Stromal cell of bone marrow (primary cell): ENCODE measurements at places on chromosomes 6 and 20.

DNA sequence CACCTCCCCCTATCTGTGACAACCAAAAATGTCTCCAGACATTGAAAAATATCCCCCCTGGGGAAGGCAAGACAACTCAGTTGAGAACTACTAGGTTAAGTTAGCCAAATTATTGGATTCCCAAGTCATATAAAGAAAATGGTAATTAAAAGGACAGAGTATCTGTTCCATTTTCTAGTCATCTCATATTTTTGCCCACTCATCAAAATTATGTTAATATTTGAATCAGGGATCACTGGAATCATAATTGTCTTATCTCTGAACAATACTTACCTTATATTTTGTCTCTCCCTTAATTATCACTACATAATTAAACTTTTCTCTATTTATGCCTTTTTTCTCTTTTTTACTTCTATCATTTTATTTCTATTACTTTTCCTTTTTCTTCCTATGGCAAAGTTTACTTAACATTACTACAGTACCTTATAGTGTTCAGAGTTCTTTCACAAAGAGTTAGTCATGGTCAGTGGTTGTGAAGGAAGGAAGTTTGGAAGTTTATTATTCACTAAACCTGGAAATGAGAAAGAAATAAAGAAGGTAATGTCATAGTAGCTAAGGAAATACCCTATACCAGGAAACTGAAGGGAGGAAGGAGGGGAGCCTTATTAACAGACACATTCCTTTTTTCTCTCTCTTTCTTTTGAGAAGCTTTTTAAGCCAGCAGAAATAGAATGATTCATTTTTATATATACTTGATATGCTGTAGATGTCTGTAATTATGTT lies 332.9 kb downstream of the COL12A1 start:
- no peak for DNase-seq

GRCh38 chr6:31401403-31401802 lies 2.0 kb upstream of the MICA start:
- peak; percentile 62 for DNase-seq

- no peak for DNase-seq
Measured at GRCh38 chr6:35730745-35731413, 6.0 kb upstream of the ARMC12 start.

DNA sequence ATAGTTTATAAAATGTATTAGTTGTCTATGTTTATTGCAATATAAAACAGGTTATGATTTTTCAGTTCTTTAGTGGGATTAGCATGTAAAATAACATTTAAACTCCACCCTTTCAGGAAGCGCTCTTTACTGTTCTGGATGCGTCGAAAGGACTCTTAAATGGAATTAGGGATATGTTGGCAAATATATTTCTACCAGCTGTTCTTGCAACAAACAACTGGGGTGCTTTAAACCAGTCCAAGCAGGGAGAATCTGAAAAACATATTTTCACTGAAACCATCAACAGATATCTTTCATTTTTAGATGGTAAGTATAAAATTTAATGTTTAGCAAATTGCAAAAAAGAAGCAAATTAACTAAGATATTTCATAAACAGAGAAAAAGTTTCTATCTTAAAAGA lies 21.8 kb downstream of the DNAH8 start:
- no peak for DNase-seq

DNA sequence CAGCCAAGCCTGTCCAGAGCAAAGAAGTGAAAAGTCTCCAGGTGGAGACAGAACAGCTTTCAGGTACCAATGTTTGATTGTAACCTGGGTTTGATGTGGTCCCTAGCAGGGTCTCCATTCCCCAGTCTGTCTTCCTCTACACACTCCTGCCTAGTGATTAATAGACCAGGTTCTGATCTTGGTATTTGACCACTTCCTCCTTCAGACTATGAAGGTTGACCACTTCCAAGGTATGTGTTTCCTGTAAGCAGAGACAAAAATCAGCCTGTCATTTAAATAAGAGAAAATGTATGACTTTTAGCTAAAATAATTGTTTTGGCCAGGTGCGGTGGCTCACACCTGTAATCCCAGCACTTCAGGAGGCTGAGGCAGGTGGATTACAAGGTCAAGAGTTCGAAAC lies 41.8 kb upstream of the TOP1 start:
- no peak for DNase-seq

DNA sequence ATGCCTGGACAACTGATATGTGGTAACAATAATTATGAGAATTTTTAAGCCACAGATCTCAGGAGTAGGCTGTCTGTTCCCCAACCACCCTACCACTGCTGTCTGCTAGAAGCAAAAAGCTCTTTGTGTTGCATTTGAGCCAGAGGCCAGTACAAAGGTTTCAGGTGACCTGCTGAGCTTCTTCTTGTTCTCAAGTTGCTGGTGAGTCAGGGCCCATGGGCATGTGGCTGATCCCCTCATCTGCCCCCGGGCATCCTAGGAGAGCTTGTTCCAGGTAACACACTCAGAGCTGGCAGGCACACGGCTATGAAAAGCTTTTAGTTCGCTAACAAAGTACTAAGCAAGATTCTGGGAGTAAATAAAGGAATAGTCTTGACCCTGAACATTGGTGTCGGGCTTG lies 285.3 kb downstream of the CDC5L start:
- no peak for DNase-seq

GRCh38 chr20:19025430-19026120 lies 186.9 kb upstream of the SLC24A3 start:
- no peak for DNase-seq

GRCh38 chr6:142694054-142694453 lies 250.9 kb downstream of the HIVEP2 start:
- DNase-seq = peak; percentile 33

- no peak for DNase-seq
Measured at GRCh38 chr20:32357375-32357868, 709 bp upstream of the ASXL1 start.

DNA sequence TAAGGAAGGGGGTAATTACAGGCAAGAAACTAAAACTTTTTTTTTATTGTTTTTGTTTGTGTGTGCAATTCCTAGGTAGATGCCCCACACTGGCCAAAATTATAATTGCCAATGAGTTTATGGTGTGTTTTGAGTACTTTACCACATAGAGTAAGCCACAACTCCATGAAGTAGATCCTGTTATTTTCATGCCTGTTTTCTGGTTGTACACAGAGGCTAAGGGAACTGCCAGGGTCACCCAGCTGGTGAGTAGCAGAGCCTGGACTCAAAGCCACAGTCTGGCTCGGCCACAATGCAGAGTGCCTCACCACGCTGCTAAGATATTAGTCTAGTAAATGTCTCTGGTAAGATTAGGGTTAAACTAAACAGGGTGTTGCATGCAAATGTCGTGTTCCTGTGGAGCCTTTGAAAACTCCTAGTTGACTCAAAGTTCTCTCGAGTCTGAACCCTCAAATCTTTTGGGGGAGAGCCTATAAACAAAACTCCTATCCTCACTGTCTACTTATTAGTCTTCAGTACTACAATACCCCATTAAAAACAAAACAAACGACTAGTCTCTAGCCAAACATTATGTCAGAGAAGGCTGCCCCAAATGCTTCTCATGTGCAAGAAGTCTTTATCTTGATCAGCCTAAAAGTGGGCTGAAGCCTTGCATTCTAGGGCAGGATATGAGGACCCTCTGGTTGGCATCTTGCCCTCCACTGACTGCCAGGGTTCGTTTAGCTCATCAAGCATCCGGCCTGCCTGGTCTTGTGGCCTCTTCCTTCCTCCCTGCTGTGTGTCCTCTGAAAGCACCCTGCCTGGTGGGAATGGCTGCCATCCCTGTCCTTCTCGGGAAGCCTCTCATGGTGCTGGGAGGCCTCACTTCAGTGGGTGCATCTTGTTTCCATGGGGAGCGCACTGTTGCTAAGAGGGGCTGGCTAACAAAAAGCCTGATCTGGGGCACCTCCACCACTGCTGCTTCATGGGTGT lies 4.2 kb downstream of the DUSP22 start:
- DNase-seq = no peak

GRCh38 chr20:64254156-64254555 lies 1.4 kb upstream of the PCMTD2 start:
- DNase-seq = no peak

GRCh38 chr6:149881066-149881766 lies 16.7 kb downstream of the RAET1E start:
- DNase-seq = no peak

DNA sequence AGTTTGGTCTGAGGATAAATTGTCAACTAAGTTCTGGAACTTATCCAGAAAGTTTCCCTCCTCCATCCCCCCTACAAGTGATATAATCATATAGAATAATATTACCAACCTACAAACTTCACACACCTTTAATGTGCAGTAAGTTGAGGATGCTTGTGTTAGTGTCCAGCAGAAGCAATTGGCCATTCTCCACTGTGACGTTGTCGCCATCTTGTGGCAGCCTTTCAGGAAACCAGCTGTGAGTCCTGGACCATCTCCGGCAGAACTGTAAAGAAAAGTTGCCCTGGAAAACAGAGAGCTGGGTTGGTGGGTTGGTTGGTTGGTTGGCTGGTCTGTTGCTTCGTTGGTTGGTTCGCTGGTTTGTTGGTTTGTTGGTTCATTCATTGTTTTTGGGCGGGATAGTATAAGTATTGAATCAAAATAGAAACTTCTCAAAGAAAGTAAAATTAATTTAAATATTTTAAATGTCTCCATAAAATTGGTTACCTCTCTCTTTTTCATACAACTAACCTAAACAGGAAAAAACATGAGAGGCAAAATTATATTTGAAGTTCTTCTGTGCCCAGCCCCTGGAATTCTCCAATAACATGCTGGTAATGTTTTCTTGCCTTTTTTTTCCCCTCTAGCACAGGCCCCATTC lies 127.5 kb downstream of the PKHD1 start:
- peak; percentile 20 for DNase-seq

GRCh38 chr6:114058435-114058834 lies 87.5 kb upstream of the HDAC2 start:
- DNase-seq = no peak

DNA sequence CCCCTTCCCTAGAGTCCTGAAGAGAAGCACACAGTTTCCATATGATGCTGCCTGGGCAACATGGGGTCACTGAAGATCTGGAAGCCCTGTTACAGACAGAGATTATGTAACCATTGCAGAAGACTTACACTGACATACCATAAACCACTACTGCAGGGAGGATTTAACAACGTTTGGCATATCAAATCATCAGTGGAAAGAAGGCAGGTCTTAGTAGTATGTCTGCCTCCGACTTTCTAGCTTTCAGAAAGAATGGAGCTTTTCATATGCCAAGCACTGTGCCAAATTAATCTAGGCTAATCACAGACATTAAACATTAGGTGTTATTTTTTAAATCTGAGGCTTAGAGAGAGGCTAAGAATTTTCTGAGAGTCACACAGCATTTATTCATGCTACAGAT lies 144.3 kb downstream of the ADGRB3 start:
- DNase-seq = no peak

DNA sequence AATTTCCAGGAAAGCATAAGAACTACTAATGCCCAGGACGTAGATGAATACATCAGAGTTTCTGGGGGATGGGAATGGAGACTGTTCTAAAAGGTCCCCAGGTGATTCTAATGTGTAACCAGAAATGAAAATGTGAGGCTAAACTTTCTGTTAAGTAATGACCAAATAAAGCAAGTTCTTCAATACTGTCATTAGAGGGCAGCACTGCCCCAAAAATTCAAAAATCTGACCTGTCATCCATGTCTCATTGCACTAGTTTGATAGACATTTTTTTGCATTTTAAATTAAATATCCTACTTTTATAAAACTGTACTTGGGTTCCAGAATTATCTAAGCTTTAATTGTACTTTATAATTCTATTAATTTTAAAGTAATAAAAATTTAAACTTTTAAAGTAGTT lies 94.9 kb downstream of the RFX6 start:
- peak; percentile 23 for DNase-seq

DNA sequence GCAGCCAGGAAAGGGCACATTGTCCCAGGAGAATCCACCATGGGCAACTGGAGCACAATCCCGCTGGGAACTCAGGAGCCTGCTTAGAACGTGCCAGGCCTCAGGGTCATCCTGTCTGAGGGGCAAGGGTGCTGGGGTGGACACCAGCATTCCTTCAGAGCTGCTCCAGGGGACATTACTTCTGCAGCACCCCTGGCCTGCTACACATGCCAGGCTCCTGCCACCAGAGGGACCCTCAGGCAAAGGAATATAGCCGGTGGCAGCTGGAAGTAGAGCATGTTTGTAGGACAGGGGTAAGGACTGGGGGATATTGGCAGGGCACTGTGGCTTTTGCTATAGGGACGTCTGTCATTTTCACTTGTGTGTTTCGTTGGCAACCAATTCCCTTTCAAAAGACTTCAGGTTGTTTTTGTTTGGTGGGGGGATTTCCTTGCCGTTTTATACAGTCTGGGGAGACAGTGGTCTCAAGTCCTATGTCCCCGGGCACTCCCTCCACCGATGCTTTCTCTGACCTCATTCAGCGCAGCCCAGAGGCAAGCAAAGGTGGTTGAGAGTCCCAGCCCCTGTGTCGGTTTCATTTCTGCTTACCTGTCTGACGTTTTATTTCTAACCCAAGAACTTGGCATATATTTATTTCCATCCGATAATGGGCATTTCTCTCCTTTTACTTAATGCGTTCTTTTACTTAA lies 130.8 kb downstream of the JPH2 start:
- DNase-seq = no peak

- no peak for DNase-seq
Measured at GRCh38 chr6:135081966-135082365, 27.3 kb upstream of the HBS1L start.

GRCh38 chr6:41077536-41077935 lies 4.8 kb downstream of the NFYA start:
- DNase-seq = no peak

DNA sequence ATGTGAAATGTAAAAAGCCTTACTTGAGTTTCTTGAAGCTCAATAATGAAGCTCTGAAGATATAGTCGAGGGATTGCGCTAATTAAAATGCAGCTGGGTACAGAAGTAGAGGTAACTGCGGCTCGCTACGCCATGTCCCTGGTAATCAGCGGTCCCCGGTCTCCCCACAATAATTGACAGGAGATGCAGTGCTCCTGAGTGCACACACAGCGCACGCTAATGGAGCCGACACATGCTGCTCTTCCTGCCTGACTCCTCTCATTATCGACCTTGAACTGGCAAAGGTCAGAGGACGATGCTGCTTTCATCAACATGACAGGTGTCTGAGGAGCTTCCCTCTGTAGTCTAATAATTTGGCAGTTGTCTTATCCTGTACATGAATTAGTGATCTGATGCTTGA lies 365.9 kb downstream of the RNF144B start:
- DNase-seq = no peak

DNA sequence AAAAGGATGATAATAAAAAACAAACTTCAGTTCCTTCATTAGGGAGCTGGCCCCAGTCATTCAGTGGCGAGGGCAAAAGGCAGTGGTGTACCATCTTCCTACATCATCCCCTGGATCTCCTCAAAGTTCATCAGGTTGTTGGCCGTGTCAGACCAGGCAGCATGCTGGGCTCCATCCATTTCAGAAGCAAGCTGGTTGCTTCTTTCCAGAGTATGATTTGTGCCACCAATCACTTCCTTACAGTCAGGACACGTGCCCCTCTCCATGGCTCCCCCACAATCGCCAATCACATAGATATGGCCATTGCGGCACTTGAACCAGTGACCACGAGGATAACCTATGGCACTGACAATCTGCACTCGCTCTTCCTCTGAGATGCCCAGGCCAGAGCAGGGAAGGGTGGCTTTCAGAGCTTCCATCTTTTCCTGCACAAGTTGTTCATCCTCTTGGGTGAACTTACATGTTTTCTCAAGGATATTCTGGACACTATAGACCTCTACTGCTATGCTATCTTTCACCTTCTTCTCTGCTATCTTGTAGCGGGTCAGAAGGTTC lies 28.0 kb downstream of the DDX27 start:
- no peak for DNase-seq
